ENCODE measurements at places on chromosomes 13 and 19.
A peak's percentile ranks its signal among the peaks of the same experiment; 100 is the strongest.

DNA sequence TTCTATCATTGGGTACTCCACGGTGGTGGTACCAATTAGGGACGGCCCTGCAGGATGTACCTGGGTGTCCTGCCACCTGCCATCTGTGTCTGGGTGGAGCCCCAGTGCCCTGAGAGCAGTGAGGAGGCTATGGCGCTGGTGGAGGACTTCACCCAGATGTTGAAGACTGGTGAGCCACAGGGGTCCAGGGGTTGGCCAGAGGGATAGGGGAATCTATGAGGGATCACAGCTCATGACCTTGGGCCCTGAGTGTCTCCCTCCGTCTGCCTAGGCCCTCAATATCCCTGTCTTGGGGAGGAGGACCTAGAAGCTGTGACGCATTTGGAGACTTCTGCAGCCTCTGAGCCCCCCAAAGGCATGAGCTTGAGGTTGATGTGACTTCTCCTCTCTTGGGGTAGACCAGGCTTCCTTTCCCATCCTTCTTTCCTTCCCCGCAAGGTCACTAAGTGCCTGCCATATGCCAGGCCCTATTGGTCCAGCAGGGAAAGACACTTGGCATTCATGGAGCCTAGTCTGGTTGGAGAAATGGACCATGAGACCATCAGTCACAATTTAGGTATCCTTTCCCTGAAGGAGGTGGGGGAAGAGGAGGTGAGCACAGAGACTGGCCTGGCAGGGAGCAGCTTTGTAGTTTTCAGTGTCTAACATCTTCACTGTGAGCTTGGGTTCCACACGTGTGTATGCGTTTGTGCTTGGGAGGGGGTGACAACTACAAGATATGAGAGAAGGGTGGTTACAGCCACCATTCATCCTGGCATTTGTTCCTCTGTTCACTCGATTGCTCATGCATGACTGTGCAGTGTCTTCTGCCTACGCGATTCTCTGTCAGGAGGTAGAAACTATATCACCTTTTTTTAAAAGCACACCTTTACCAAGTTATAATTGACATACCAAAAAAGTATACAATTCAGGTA, 5.1 kb upstream of the MZF1 start:
- no peak for DNase-seq

DNA sequence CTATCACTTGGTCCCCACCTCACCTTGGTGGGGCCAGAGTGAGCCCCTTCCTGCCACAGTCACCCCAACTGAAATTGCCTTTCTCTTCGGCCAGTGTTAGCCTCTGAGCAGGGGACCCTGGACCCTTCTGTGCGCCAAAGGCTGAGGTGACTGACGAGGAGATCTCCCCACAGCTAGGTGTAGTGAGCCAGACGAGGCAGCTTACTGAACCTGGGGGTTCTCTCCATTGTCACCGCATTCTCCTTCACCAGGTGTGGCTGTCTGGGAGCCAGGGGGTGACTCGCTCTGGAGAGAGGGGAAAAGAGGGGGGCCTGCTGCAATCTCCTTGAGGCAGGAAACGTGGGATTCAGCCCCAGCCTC, 1.3 kb downstream of the RPS28 start:
- DNase-seq = no peak

GRCh38 chr13:88153353-88153752, 482.2 kb downstream of the SLITRK5 start:
- DNase-seq = no peak

GRCh38 chr19:47492137-47492533, 8.1 kb upstream of the KPTN start:
- no peak for DNase-seq

DNA sequence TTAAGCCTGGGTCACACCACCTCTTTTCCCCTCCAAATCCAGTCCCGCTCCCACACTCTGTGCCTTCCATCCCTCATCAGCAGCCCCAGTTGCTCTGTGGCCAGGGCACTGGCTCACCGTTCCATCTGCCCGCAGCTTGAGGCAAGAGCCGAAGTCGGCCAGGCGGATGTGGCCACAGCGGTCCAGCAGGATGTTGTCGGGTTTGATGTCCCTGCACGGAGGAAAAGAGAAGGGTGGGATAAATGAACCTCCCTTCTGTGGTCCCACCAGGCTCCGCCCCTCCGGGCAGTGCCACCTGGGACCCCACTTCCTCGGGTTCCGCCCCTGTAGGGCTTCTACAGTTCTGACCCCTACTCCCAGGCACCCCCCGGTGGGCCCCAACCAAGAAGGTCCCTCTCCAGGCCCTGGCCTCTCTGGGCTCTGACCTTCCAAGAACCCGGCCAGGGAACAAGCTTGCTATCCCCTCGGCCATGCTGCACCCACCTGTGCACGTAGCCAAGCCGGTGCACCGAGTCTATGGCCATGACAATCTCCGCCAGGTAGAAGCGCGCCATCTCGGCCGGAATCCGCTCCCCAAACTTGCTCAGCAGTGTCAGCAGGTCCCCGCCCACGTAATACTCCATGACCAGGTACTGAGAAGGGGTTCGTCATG, 4.2 kb downstream of the DMPK start:
- DNase-seq = no peak

DNA sequence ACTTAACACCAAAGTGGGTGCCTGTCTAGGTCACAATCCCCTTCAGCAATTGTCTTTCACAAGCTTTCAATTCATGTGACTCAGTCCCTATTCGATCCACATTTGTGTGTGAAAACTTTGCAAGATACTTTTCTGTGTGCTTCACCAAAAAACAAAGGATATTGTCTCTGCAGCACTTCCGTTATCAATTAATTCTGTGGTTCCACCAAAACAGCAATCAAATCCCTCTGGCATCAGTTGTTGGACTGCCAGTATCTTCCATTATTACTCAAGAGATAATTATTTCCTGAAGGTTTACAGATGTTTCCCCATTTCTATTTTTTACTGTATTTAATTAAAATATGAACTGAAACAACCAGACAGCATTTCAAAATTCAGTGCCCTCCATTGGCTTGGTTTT, 481.4 kb downstream of the SUCLA2 start:
- no peak for DNase-seq

GRCh38 chr13:21596722-21597121, 7.2 kb downstream of the MICU2 start:
- no peak for DNase-seq

DNA sequence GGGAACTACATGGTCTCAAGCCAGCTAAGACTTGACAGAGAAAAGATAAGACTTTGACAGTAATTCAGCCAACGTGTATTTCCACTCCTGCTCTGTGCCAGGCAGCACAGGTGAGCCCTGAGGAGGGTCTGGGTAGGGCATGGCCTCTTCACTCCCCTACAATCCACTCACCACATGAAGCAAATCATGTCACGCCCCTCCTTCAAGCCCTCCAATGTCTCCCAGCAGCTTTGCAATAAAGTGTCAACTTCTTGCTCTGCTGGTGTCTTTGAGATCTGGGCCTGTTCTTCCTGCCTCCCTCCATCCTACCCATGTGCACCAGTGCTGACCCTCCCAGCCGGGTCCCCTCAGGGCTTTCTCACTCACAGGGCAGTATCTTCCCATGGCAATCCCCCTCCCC, 58.5 kb downstream of the CCDC70 start:
- DNase-seq = no peak

GRCh38 chr19:7944177-7944761, 803 bp upstream of the TIMM44 start:
- DNase-seq = peak; percentile 92

GRCh38 chr13:31814536-31814935, 75.2 kb downstream of the RXFP2 start:
- DNase-seq = no peak

GRCh38 chr19:46719629-46720502, 3.0 kb upstream of the PRKD2 start:
- no peak for DNase-seq

- DNase-seq = no peak
Observed at GRCh38 chr13:50250401-50250800, 235.2 kb downstream of the KCNRG start.

- DNase-seq = no peak
Observed at GRCh38 chr13:113981611-113982295, 7.9 kb upstream of the C13orf46 start.

GRCh38 chr13:49248622-49249002, 887 bp downstream of the CDADC1 start:
- DNase-seq = peak; percentile 7

GRCh38 chr19:56930647-56931535, 90.4 kb upstream of the PEG3 start:
- no peak for DNase-seq

- no peak for DNase-seq
Observed at GRCh38 chr19:28264556-28264955, 948.4 kb downstream of the UQCRFS1 start.

- DNase-seq = no peak
Observed at GRCh38 chr19:54002495-54003315, 11.3 kb downstream of the CACNG6 start.

DNA sequence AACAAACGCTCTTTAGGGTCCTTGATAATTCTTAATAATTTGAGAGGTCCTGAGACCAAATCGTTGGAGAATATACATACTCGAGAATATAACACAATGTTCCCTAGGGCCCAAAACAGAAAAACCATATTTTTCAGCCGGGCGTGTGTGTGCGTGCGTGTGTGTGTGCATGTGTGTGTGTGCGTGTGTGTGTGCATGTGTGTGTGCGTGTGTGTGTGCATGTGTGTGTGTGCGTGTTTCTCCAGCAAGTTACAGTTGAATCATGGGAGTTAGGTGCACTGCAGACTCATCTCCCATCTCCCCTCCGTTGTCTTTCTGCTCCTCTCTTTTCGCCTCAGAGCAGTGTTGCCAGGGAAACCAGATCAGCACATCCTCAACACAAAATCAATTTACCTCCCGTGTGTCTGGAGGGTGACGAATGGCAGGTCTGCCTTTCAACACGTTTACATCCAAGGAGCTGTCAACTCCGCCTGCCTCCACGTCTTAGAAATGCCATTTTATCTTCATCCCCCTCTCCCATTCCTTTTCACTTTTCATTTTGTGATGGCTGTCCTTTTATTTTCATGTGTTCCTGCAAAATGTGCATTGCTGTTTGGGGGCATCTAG, 8.3 kb upstream of the PNMA8B start:
- DNase-seq = no peak

DNA sequence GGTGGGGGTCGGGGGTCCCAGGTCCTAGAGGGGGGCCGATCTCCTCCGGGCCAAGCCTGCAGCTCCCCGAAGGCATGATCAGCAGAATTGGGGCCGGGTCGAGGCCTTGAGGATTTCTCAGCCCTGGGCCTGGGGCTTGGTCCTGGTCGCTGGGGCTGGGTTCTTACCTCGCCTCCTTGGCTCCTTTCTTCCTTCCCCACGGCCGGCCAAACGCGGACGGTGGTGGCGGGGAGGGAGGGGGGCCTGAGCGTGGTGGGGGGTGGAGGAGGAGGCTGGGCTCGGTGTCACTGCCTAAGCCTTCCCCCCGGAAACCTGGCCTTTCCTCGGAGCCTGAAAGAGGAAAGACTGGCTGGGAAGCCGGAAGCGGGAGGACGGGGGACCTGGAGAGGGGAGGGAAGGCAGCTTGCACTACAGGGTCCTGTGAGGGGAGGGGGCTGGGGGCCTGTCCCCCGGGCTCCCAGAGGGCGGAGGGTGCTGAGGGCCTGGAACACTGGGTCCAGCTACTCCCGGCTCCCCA, at the start of gene ZNF579:
Gene ZNF579 (minus strand): TSS at position 221 of the 517 bp plus-strand sequence. CDS start 1,209 bp downstream, outside the sequence.
- no peak for DNase-seq

- peak; percentile 21 for DNase-seq
Observed at GRCh38 chr19:35205733-35206323, 22.7 kb downstream of the FAM187B start.

DNA sequence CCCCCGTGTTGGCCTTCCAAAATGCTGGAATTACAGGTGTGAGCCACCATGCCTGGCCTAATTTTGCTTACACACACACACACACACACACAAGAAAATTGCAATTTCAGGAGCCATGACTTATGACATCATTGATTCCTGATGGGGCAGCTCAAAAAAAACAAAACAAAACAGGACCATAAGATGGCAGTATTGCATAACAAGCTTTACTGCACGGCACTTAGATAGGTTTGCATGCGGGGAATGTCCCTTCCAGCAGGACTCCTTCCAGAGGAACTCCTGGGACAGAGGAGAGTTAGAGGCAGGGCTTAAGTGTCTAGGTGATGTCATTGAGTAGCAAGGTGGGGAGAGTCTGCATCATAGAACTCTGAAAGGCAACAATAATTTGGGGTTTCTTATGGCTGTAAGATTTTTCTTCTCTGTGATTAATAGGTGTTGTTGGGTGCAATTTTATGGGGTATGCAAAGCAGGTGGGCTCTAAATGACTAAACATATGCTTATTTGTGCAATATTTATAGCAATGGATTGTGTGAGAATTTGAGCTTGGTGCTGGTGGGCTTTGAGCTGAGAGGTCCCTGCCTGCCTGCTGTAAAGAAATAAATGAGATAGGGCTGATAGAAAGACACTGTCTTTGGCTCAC, 9.0 kb upstream of the ACSBG2 start:
- DNase-seq = peak; percentile 65

GRCh38 chr19:18440936-18441803, 3.2 kb upstream of the ISYNA1 start:
- no peak for DNase-seq

GRCh38 chr13:98478189-98479129, 98.4 kb downstream of the STK24 start:
- DNase-seq = no peak

DNA sequence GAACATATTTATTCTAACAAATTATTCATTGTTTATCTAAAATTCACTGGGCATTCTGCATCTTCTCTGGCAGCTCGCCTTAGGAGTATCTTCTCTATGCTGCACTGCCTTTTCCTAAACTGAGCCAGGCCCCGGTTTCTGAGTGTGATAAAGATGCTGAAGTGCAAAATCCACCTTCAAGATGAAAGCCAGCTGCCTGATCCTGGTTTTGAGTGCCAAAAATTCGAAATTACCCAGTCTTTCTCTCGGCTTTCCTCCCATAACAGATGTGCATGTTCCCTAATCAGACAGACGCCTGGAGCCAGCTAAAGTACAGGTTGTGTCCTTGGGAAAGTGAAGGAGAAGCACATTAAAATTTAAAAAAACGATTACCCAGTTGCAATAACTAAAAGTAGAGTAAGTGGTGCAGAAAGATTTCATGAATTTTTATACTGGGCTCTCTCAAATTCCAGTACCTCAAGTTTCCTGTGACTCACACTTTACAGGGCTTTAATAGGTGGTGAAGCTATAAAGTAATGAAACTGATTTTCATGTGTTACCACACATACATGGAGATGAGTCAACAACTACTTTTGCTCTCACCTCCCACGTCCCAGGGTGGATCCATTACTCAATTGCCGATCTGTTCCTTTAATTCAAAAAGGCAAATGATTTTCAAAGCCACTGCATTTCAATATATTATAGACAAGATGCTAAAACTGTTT, 65.0 kb upstream of the GTF2F2 start:
- no peak for DNase-seq

GRCh38 chr19:33795370-33796163, 1.1 kb upstream of the KCTD15 start:
- DNase-seq = no peak

DNA sequence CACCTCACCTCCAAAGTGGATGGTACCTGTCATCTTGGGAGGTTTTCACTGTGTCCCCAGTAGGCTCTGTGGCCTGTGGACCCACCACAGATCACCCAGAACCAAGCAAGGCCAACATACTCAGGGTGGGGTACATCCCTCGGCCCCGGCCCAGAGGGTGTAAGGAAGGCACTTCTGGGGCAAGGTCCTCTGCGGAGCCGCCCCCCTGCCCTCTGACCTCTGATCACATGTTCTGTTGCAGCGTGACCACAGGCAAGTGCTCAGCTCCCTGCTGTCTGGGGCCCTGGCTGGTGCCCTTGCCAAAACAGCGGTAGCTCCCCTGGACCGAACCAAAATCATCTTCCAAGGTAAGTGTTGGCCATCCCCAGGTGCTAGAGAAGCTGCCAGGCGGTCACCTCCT, 36.7 kb downstream of the TMEM161A start:
- DNase-seq = no peak

GRCh38 chr13:40983259-40983658, 35.9 kb downstream of the ELF1 start:
- no peak for DNase-seq
